ENCODE measurements at places on chromosomes 6 and 20.

DNA sequence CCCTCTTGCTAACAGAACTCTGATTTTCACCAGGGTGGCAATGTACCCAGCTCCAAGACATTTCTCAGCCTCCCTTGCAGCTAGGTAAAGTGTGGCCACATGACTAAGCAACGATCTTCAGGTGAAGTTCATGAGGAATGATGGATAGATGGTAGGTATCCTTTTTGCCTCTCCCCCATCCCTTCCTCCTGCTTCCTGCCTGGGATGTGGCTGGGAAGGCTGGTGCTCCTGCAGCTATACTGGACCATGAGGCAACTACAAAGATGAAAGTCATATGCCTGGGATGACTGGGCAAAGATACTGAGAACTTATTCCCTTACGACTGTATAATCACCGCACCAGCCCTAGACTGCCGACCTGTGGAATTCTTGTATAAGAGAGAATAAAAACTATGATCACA lies 13.4 kb downstream of the ZNF335 start:
- H3K4me1 ChIP-seq: peaks cover 9% of the 10 kb centered on the region
- no peaks in the 10 kb centered on the region for H3K27me3 ChIP-seq
- DNase-seq: no peak
- no peak overlapping the region for H3K4me3 ChIP-seq

GRCh38 chr6:3573670-3574069 lies 116.8 kb upstream of the SLC22A23 start:
- H3K4me3 ChIP-seq: no peak overlapping the region
- no peak for DNase-seq
- no peaks in the 10 kb centered on the region for H3K4me1 ChIP-seq
- peaks cover 13% of the 10 kb centered on the region for H3K27me3 ChIP-seq

- peaks cover 11% of the 10 kb centered on the region for H3K4me1 ChIP-seq
- H3K4me3 ChIP-seq: no peak overlapping the region
- peaks cover 32% of the 10 kb centered on the region for H3K36me3 ChIP-seq
- no peak for DNase-seq
- no peak overlapping the region for H3K27ac ChIP-seq
These were observed 92.0 kb downstream of the JAG1 start for GRCh38 chr20:10581823-10582222.

DNA sequence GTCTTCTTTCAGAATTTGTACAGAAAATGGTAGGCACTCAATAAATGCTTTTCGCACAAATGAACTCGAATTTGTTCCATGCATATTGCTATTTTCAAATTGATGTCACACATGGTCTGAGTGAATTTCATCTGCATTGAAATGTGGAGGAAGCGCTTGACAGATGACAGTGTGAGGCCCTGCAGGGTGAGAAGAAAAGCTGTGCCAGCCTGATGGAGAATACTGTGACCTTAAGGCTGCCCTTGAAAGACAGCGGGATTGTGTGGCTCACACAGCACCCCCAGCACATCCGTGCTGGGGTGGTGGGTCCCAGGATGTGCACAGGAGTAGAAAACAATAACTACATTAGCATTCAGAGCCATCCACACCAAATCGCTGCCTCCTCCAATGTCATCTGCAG lies 14.8 kb upstream of the MCHR2 start:
- no peak for DNase-seq
- H3K27ac ChIP-seq: no peak overlapping the region
- H3K4me3 ChIP-seq: no peak overlapping the region
- peaks cover 10% of the 10 kb centered on the region for H3K27me3 ChIP-seq
- no peaks in the 10 kb centered on the region for H3K36me3 ChIP-seq

- H3K4me1 ChIP-seq: peaks cover 11% of the 10 kb centered on the region
- H3K36me3 ChIP-seq: no peaks in the 10 kb centered on the region
- H3K27ac ChIP-seq: no peak overlapping the region
These were observed 187.9 kb upstream of the ARID1B start for GRCh38 chr6:156589281-156589680.

DNA sequence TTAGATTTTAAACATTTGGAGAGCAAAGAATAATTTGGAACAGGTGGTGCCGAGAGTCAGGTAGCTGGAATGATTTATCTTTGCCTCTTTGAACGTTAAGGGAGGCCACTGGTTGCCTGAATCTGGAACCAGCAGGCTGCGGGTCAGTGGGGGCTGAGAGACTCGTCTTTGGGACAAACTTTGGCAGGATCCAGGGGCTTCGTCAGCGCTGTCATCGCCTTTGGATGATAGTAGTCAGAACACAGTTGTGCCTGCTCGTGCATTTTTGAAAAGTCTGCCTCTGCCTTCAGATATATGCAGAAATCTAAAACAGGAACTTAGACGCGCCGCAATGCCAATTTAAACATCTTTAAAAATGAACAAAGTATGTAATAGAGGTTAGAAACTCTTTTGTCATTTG lies 5.0 kb downstream of the EYA2 start:
- no peaks in the 10 kb centered on the region for H3K4me1 ChIP-seq
- no peak overlapping the region for H3K27ac ChIP-seq
- no peak for DNase-seq
- H3K36me3 ChIP-seq: no peaks in the 10 kb centered on the region
- H3K4me3 ChIP-seq: no peak overlapping the region

DNA sequence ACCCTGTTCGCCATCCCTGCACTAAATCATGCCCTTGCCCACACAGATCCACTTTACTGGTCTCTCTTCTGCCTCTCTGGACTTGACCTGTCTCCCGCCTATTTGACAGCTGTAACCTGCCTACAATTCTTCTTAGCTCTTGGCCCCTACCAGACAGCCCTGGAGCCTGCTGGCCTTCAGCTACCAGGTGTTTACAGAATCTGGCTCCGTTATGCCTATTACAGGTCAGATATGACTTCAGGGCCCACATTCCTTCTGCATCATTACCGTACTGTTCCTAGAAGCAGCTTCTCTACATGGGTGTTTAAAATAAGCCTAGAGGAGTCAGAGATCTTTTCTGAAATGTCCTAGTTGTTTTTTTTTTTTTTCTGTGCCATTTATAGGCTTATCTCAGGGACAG lies 45.4 kb upstream of the CCN6 start:
- no peak for DNase-seq
- no peaks in the 10 kb centered on the region for H3K36me3 ChIP-seq
- H3K27me3 ChIP-seq: no peaks in the 10 kb centered on the region
- H3K4me3 ChIP-seq: no peak overlapping the region

- H3K27ac ChIP-seq: no peak overlapping the region
- no peak overlapping the region for H3K4me3 ChIP-seq
- no peaks in the 10 kb centered on the region for H3K27me3 ChIP-seq
- peaks cover 5% of the 10 kb centered on the region for H3K4me1 ChIP-seq
- no peak for DNase-seq
These were observed 53.4 kb downstream of the TRAF3IP2 start for GRCh38 chr6:111552241-111552744.

- peaks cover 17% of the 10 kb centered on the region for H3K4me1 ChIP-seq
- DNase-seq: no peak
- peak overlapping the region; percentile 99 for H3K4me3 ChIP-seq
These were observed 1.3 kb downstream of the ZNF343 start for GRCh38 chr20:2507464-2507863.

GRCh38 chr6:129498950-129499842 lies 210.8 kb downstream of the ARHGAP18 start:
- no peak for DNase-seq
- H3K4me3 ChIP-seq: peak overlapping the region; percentile 66
- peaks cover 12% of the 10 kb centered on the region for H3K4me1 ChIP-seq
- peaks cover 3% of the 10 kb centered on the region for H3K27me3 ChIP-seq
- no peaks in the 10 kb centered on the region for H3K36me3 ChIP-seq

DNA sequence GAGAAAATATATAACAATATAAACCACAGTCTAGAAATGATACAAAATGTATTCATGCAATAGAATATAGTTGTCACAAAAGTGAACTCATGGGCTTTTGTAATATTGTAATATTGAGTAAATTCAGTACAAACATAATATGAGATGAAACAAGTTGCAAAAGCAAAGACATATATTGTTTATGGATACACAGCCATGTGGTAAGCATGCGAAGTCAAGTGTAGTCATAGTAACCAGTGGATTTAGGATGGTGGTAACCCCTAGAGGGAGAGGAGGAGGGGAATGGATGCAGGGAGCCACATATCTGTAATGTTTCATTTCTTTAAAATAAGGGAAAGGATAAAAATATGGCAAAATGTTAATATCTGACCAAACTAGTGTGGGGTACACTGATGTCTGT lies 47.3 kb downstream of the ARMC2 start:
- peaks cover 4% of the 10 kb centered on the region for H3K36me3 ChIP-seq
- H3K4me1 ChIP-seq: peaks cover 10% of the 10 kb centered on the region
- no peak overlapping the region for H3K27ac ChIP-seq
- no peak overlapping the region for H3K4me3 ChIP-seq
- DNase-seq: no peak

DNA sequence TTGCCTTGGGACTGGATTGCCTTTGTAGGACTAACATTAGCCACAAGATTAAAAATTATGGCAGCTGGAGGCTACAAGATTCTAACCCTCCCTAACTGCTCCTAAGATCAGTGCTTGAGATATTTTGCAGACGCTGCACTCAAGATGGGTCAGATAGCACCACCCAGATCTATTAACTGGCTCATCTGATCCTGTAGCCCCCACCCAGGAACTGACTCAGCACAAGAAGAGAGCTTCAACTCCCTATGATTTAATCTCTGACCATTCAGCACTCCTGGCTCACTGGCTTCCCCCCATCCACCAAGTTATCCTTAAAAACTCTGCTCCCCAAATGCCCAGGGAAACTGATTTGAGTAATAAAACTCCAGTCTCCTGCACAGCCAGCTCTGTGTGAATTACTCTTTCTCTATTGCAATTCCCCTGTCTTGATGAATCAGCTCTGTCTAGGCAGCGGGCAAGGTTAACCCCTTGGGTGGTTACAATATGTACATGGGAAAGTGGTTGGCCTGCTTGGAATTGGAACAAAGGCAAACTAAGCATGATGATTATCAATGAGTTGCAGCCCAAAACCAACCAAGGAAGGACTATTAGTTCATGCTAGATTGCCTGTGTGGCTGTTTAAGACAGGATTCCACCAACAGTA lies 111.3 kb downstream of the OR2B2 start:
- H3K4me1 ChIP-seq: no peaks in the 10 kb centered on the region
- H3K36me3 ChIP-seq: no peaks in the 10 kb centered on the region
- H3K4me3 ChIP-seq: no peak overlapping the region
- no peak for DNase-seq
- peaks cover 5% of the 10 kb centered on the region for H3K27me3 ChIP-seq
- H3K27ac ChIP-seq: no peak overlapping the region

DNA sequence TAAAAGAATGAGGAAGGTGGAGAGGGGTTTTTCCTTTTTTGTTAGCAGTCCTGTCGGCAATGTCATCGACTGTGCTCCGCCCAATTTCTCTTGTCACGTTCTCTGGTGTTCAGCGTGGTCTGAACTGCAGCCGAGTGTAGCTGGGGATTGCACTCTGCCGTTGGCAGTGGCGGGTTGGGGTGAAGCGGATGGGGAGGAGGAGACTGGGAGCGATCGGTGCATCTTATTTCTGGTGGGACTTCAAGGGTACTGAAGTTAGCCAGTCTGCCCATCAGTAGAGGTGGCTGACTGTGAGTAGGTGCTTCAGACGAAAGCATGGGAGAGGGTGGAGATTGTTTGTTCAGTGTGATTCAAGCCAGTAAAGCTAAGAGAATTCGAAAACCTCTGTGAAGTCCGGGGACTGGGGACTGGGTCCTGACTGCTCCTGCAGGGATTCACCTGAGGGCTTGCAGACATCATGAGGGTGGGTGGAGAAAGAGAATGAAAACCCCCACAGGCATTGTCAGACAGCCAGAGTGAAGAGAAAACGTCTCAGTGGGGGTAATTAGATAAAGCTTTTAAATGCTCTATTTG lies 5.1 kb downstream of the RREB1 start:
- H3K27ac ChIP-seq: peak overlapping the region; percentile 84
- H3K36me3 ChIP-seq: peaks cover 7% of the 10 kb centered on the region
- peak overlapping the region; percentile 81 for H3K4me3 ChIP-seq
- DNase-seq: peak; percentile 47

- H3K36me3 ChIP-seq: no peaks in the 10 kb centered on the region
- H3K27me3 ChIP-seq: no peaks in the 10 kb centered on the region
- H3K27ac ChIP-seq: no peak overlapping the region
- H3K4me3 ChIP-seq: no peak overlapping the region
- peaks cover 1% of the 10 kb centered on the region for H3K4me1 ChIP-seq
- DNase-seq: no peak
These were observed 43.2 kb upstream of the SMIM8 start for GRCh38 chr6:87279196-87279595.

DNA sequence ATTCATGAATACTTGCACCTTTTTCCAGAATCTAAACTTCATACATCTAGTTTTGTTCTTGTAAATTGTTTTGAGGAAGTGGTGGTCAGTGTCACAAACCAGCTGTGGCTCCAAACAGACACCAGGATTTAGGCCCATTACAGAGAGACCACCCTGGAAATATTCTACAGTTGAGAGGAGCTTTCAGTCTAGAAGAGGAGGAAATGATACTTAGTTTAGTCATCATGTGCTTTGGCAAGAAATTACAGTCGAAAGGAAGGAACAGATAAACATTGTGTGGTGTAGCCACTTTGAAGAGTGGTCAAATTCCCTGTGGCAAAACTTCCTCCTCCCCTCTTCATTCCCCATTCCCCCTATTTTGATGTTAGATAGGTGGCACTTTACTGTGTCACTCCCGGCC lies 15.7 kb downstream of the DCBLD1 start:
- no peaks in the 10 kb centered on the region for H3K27me3 ChIP-seq
- H3K36me3 ChIP-seq: no peaks in the 10 kb centered on the region
- no peak overlapping the region for H3K4me3 ChIP-seq
- no peak for DNase-seq

DNA sequence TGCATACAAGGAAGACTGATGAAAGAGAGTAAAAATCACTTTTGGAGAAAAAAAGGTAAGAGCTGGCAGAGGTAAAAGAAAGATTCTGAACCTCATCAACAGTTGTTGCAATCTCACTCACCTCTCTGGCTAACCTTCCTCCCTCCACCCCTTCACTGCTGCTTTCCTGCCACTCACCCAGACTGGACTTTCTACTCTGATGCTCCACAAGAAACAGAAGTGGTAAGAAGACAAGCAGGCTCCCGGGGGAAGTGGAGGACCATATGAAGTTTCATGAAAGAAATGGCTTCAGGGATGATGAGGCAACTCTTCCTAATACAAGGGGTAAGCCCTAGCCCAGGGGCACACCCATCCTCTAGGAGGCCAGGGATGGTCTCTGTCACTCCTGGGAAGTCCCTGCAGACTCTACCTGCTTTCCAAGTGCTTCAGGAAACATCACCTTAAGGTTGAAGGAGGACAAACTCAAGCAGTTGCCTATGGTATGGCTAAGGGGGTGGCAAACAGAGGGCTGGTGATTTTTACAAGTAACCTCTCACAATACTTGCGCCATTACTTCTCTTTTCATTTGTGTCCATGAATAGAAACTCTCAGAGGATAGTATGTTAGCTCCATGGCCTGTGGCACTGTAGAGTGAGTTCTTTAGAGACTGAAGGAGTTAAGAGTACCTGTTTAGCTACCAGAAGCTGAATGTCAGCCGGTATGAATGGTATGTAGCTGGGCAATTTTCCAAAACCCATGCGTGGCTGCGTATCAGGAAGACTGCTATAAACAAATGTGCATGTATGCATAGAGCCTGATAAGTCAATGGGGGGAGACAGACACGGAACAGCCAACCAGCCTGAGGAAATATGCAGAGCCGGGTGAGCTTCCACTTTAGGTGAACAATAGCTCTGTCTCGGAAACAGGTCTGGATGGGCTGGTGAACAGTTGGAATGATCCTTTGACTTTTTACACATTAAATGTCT lies 112.0 kb downstream of the BACH2 start:
- peaks cover 19% of the 10 kb centered on the region for H3K36me3 ChIP-seq
- peaks cover 71% of the 10 kb centered on the region for H3K4me1 ChIP-seq
- peak overlapping the region; percentile 96 for H3K27ac ChIP-seq
- peak overlapping the region; percentile 84 for H3K4me3 ChIP-seq
- no peak for DNase-seq
